ENCODE measurements at places on chromosomes 4 and X.

- DNase-seq, result no peak
- no peaks in the 10 kb centered on the region for H3K4me1 ChIP-seq
- H3K4me3 ChIP-seq, result no peak overlapping the region
- H3K27ac ChIP-seq, result no peak overlapping the region
Observed at GRCh38 chrX:35773958-35774564, 24.1 kb upstream of the MAGEB16 start.

- H3K27me3 ChIP-seq, result no peaks in the 10 kb centered on the region
- no peak overlapping the region for H3K4me3 ChIP-seq
- no peak overlapping the region for H3K27ac ChIP-seq
- no peak for DNase-seq
- no peaks in the 10 kb centered on the region for H3K36me3 ChIP-seq
- no peaks in the 10 kb centered on the region for H3K4me1 ChIP-seq
Observed at GRCh38 chrX:129760981-129761380, 18.8 kb upstream of the SASH3 start.

GRCh38 chrX:104679175-104679574, 113.2 kb downstream of the IL1RAPL2 start:
- H3K4me3 ChIP-seq, result no peak overlapping the region
- no peak for DNase-seq
- H3K27ac ChIP-seq, result no peak overlapping the region
- no peaks in the 10 kb centered on the region for H3K27me3 ChIP-seq
- H3K36me3 ChIP-seq, result no peaks in the 10 kb centered on the region

DNA sequence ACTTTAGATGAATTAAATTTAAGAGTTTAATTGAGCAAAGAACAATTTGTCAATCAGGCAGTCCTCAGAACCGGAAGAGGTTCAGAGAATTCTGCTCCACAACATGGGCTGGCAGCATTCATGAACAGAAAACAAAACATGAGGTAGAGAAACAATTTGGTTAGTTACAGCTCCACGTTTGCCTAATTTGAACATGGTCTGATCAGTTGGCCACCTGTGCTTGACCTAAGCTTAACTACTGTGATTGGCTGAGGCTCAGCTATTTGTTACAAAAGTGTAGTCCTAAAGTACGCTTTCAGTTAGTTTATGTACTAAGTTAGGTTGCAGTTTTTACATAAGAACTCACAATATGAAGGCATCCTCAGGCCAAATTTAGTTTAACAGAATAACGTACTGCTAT, 258.6 kb downstream of the ADAM29 start:
- H3K4me1 ChIP-seq, result no peaks in the 10 kb centered on the region
- H3K27me3 ChIP-seq, result no peaks in the 10 kb centered on the region
- DNase-seq, result no peak
- no peaks in the 10 kb centered on the region for H3K36me3 ChIP-seq
- H3K4me3 ChIP-seq, result no peak overlapping the region

DNA sequence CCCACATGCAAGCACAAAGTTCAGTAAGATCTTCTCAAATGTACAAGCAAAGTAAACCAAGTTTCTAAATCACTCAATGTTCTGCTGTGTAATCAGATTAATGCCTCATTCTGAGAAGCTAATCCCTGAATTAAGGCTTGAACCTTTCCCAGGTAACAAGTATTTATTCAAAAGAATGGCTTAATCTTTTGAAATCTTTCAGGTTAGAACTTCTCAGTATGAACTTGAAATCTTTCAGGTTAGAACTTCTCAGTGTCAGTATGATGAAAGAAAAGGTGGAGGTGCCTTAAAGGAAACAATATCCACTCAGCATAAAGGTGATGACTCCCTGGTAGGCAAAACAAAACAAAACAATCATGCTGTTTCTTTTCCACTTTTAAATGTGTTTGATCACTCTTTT, 29.0 kb downstream of the TMPRSS11B start:
- no peak for DNase-seq
- H3K36me3 ChIP-seq, result no peaks in the 10 kb centered on the region
- no peaks in the 10 kb centered on the region for H3K27me3 ChIP-seq
- no peak overlapping the region for H3K4me3 ChIP-seq
- no peak overlapping the region for H3K27ac ChIP-seq

- H3K4me1 ChIP-seq, result no peaks in the 10 kb centered on the region
- no peaks in the 10 kb centered on the region for H3K27me3 ChIP-seq
- H3K27ac ChIP-seq, result no peak overlapping the region
- no peaks in the 10 kb centered on the region for H3K36me3 ChIP-seq
Observed at GRCh38 chr4:40649321-40649720, 19.7 kb upstream of the RBM47 start.
